ENCODE measurements at places on chromosomes 1 and 21. TPM values are rescaled to one million over a fixed set of nuclear protein-coding genes. Genes with fewer than 3 reads are reported as not detected.

The TGFB2 gene
- total RNA-seq, result 0.16 TPM

- DNase-seq, result no peak
Observed at GRCh38 chr1:57532299-57532698, 108.4 kb upstream of the DAB1 start.

The PRR9 gene
- total RNA-seq, result not detected

DNA sequence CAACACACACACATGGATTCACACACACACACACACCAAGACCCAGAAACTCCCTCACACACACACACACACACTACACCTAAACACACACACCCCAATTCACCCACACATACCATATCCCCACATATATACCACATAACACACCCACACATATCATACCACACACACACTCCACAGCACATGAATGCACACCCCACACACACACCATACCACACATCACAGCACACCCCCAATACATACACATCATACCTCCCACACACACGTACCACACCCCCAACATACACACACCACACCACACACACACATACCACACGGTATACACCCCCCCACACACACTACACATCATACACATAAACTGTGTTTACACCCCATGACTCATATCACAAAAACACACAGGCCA, 80.0 kb downstream of the DMRTB1 start:
- DNase-seq, result no peak

- DNase-seq, result no peak
Observed at GRCh38 chr1:221801773-221802516, 60.1 kb upstream of the DUSP10 start.

- DNase-seq, result no peak
Observed at GRCh38 chr1:168792142-168792541, 63.1 kb upstream of the DPT start.

DNA sequence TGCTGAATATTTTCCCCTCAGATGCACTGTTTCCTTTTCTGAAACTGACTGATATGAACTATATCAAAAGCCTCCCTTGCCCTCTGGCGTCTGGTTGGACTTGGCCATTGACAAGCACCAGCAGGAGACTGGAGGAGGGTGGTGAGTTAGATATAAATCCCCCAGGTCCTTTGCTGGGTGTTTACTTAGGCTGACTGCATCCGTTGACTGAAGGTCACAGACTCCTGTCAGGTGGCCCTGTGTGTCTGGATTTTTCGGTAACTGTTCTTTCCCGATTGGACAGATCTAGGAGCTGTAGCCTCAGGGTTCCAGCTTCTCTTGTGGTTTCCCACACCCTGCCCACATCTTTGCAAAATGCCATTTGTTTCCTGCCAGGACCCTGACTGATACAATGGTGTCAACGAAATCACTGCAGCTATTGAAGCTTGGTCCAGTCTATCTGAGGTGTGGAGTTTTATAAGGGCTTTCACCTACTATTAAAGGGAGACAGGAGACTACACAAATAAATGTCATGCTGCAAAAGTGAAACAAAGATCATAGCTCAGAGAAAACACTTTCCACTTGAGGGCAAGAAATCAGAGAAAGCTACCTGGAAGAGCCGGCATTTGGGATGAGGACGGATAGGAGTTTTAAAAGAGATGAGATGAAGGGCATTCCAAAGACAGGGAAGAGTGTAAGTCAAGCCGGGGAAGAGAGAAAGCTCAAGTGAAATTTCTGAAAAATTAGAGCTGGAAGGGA, 1.5 kb upstream of the MAGI3 start:
- no peak for DNase-seq

DNA sequence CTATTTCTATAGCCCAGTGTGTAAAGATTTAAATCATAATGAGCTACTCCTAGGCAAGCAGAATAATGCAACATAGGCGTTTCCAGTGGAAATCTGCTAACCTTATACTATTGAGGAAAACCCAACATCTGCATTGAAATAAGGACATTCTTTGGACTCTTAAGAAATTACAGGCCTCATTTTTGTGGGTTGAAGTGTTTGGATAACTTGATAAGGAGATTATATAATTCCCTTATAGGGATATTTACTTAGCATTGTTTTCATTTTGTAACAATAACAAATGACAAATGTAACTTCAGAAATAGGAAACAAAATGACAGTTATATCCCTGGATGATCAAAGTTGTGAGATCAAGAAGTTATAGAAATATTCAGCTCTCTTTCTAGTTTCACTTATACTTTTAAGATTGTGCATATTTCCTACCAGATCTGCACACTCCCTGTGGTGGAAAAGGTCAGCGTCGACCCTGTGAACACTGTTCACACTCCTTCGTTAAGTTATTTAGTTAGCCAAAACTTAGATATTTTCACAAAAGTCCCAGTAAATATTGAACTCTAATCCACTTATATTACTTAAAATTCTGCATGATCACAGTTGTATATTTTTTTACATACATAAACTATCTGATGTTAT, 284.4 kb upstream of the C1orf105 start:
- no peak for DNase-seq

GRCh38 chr1:196183941-196184340, 424.3 kb downstream of the KCNT2 start:
- no peak for DNase-seq

The TCHHL1 gene
- not detected for total RNA-seq

GRCh38 chr1:35173491-35173890, 19.5 kb downstream of the SFPQ start:
- no peak for DNase-seq

- DNase-seq, result no peak
Observed at GRCh38 chr1:23092447-23092846, 73.2 kb downstream of the KDM1A start.

The CHIT1 gene
- total RNA-seq, result 0.75 TPM

The SIPA1L2 gene
- total RNA-seq, result 0.08 TPM

- DNase-seq, result peak; percentile 87
Observed at GRCh38 chr1:226691247-226691646, 47.8 kb downstream of the ITPKB start.

The RAP1GAP gene
- 0.49 TPM for total RNA-seq

- DNase-seq, result no peak
Observed at GRCh38 chr1:941588-942383, 17.3 kb downstream of the NOC2L start.

DNA sequence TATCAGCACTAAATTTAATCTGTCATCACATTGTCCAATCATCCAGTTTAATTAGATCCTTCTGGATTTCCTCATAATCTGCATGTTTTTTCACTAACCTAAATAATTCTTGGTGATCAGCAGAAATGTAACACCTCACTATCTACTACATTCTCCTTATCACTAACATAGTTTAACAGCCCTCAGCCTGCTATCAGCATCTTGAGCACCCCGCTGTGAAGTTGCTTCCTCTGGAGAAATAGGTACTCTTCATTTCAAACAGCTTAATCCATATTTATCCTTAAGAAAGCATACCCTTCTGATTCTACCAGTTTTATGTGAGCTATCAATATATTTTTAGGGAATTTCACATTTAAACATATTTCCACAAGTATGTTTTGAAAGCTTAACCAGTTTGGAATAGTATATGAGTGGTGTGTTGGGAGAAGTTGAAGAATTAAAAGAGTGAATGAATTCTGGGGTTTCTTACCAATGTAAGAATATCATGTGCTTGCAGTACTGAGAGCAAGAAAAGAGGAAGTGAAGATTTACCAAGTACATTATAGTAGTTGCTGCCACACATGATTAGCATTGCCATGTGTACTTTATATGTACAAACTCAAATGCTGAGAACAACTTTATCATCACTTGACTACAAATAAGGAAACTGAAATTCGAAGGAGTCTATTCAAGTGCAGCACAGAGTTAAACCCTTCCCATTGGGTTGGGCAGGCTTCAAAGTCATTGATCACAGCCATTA, 771.1 kb upstream of the ADGRL4 start:
- DNase-seq, result no peak

The SPRR2A gene
- not detected for total RNA-seq

- DNase-seq, result no peak
Observed at GRCh38 chr1:229437443-229437842, 3.5 kb upstream of the ACTA1 start.

The PWP2 gene
- total RNA-seq, result 12.4 TPM

The AMPD2 gene
- 71.1 TPM for total RNA-seq

DNA sequence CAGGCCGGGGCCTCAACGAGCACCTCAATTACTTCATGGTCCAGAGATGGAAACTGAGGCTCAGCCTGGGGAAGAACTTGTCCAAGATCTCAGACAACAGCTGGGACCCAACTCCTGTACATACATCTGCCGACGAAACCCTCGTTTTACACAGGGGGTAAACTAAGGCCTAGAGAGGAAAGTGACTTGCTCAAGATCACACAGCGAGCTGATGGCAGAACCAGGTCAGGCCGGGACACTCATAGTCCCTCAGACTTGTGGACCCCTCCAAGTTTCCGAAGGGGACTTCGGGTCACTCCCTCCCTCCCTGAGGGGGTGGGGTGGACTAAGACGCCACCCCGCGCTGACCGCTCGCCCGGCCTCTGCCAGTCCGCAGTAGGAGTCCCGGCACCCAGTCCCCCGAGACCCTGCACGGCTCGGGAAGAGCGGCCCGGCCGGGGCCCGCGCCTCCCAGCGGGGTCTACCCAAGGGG, 430 bp downstream of the WASF2 start:
- DNase-seq, result no peak

GRCh38 chr1:28985427-28985826, 71.1 kb downstream of the EPB41 start:
- DNase-seq, result no peak

DNA sequence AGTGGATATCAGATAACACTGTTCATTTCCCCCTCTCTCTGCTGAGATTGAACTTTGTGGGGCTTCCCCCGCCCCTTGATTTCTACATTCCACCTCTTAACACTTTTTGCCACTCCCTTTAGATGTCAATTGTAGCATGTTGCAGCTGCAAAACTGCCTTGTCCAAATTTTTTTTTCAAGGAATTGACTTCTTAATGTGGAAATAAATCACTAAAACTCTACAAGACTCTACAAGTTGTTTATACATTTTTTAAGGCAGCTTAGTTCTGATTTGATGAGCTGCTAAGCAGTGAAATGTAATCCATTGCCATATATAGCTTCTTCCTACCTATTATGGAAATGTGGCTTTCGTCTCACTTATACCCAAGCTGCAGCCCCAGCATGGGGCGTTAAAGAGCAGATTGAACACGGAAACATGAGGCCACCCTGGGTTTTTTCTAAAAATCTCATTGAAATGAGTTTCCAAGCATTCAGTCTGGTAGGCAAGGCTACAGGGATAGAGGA, 132.2 kb downstream of the SYT2 start:
- DNase-seq, result no peak

GRCh38 chr21:37424396-37424795, 57.8 kb downstream of the DYRK1A start:
- DNase-seq, result no peak

DNA sequence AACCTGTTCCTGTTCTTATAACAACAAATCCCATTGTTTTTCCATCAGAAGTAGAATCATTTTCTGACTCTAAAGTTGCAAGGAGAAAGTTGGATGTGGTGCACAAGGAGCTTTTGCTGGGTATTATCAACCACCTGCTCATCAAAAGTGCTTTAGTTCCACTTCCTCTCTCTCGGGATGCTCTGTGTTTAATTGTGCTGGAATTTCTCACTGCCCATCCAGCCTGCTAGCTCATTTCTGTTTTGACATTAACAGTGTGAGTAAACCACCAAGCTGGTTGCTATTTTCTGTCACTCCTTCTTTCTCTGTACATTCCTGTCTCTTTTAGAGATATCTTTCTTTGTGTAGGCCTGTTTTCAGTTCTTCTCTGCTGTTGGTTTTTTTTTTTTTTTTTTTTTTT, 6.0 kb downstream of the KDM4A start:
- no peak for DNase-seq

- no peak for DNase-seq
Observed at GRCh38 chr1:153155541-153155940, 4.9 kb upstream of the SPRR2G start.

DNA sequence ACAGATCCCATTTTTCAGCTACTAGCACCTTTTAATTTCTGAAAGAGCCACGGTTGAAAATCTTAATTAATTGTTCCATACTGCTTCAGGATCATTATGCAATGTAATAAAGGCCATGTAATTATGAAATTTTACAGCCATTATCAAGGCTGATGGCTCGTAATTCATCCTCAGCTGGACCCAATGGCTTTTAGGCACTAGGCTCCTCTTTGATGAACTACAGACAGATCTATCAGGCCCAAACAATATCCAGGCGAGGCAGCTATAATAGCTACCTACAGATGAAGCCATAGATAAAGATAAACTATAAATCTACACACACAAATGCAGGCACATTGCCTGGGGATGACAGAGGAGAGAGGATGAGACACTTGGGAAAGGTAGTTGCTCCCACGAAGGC, 110.5 kb upstream of the USH2A start:
- DNase-seq, result no peak

DNA sequence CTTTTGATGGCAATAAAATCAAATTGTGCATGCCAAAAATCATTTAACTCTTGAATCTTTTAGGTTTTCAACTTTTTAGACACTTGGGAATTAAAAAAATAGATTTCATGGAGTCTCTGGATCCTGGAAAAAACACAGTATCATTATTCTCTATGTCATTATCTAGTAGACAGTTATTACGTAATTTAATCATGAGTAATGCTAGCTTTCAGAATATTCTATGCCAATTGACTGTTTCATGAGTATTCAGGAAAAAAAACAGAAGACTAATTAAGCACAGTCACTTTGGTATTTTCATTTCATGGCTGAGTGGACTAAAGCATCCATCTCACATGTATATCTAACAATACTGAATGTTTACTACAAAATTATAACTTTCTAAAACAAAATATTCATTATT, 44.0 kb downstream of the ODF2L start:
- DNase-seq, result no peak

DNA sequence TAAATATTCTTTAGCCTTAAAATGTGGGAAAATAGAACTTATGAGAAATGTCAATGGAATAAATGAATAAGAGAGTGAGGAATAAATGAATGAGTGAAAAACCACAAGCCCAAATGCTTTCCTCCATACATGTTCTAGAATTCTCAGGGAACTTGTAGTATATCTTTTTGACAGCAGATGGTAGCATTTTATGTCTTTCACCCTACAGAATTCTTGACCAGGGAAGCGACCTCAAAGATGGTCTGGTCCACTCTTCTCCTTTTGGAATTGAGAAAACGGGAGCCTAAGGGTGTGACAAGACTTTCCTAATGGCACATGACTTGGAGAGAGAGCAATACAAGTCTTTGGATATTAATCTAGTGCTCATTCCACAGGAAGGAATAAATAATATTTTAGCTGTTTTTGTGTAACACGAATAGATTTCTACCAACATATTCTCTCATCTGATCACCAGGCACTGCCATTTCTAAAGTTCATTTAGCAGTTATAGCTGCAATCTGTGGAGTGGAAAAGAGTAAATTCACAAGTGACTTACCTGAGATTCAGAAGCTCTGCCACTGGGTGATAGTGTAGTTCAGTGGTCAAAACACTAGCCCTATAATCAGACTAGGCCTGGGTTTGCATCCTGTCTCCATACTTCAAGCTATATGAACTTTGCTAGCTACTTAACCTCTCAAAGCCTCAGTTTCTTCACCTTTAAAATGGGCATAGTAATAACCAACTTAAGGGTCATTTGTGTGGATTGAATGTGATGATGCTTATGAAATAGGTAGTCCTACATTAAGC, 15.0 kb upstream of the F5 start:
- DNase-seq, result peak; percentile 36
